T-helper 9 cell (primary cell): ENCODE measurements at places on chromosomes 16 and 17.

DNA sequence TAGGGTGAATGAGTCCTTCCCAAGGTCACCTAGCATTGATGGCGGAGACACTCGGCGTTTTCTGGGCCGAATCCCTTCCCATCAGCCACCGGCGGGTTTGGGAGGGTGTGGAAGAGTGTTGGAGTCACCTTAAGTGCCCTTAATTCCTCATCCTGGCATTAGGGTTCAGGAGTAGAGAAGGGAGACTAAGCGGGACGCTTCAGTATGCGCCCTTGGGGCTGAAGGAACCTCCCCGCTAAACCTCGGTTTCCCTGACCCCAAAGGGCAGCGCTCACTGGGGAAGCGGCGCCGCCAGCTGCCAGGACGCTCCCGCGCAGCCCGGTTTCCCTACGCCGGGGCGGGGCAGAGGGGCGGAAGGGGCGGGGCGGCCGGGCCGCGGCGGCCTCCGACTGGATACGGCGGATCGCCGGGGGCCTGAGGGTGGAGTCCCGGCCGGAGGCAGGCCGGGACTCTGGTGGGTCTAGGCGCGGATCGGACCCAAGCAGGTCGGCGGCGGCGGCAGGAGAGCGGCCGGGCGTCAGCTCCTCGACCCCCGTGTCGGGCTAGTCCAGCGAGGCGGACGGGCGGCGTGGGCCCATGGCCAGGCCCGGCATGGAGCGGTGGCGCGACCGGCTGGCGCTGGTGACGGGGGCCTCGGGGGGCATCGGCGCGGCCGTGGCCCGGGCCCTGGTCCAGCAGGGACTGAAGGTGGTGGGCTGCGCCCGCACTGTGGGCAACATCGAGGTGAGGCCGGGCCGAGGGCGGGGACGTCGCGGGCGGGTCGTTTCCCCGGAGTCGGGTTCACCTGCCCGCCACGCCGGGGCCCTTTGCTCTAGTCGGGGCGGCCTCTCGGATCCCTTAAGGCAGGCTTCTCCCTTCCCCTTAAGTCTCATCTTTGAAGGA, at the start of gene DHRS11:
TSS of gene DHRS11 (plus strand) at position 446 of the 882 bp plus-strand sequence. CDS start at position 577, 131 bp downstream.
- peak; percentile 73 for DNase-seq

GRCh38 chr17:59400858-59401257, 69.4 kb downstream of the YPEL2 start:
- no peak for DNase-seq

GRCh38 chr17:72875361-72875760, 217.1 kb downstream of the SLC39A11 start:
- no peak for DNase-seq

DNA sequence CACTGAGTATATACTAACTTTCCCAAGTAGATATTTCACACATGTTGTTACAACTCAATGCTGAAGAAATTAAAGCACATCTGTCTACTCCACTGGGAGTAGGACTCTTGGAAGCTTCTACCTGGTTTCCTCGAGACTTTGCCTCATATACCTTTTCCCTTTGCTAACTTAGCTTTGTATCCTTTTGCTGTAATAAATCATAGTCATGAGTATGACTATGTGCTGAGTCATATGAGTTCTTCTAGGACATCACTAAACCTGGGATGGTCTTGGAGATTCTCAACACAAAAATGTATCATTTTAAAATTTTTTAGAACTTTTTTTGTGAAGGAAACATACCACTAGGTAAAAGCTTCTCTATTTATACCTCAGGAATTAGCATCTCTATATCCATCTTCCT, 39.8 kb downstream of the ABCA5 start:
- DNase-seq = no peak

GRCh38 chr17:83098241-83099085, 19.1 kb downstream of the METRNL start:
- DNase-seq = no peak

DNA sequence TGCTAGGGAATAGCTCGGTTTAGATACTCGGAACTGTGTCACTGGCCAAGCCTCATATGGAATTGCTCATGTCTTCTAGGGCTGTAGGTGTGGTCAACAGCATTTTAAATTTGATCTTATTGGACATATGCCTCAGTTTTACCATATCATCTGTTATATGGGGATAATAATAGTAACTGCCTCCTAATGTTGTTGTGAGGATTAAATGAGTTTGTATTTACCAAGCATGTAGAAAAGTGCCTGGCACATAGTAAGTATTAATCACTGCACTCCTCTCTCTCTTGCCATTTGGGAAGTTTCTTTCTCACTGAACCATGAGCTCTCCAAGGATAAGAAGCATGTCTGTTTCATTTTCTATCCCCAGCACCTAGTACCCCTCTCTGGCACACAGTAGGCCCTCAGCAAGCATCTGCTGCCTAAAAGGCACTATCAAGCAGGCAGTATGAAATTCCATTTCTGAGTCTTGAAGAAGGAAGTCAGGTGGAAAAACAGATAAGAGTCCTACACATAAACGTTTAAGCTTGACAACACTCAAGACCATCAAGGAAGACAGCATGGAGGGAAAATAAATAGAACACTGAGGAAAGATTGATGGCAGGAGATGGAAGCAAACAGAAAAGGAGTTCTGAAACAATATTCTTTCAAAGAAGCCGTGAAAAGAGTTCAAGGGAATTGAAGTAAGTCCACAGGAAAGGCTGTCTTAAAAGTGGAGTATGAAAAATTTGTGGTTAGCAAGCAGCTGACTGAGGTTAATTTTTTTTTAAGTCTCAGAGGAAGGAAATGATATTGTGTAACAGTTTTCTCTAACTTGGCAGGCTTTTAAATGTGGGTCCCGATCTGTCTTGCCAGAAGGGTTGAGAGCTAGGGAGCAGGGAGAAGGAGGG, 2.2 kb upstream of the ATP6V0A1 start:
- no peak for DNase-seq

GRCh38 chr16:57265850-57266530, 18.5 kb downstream of the PLLP start:
- no peak for DNase-seq

DNA sequence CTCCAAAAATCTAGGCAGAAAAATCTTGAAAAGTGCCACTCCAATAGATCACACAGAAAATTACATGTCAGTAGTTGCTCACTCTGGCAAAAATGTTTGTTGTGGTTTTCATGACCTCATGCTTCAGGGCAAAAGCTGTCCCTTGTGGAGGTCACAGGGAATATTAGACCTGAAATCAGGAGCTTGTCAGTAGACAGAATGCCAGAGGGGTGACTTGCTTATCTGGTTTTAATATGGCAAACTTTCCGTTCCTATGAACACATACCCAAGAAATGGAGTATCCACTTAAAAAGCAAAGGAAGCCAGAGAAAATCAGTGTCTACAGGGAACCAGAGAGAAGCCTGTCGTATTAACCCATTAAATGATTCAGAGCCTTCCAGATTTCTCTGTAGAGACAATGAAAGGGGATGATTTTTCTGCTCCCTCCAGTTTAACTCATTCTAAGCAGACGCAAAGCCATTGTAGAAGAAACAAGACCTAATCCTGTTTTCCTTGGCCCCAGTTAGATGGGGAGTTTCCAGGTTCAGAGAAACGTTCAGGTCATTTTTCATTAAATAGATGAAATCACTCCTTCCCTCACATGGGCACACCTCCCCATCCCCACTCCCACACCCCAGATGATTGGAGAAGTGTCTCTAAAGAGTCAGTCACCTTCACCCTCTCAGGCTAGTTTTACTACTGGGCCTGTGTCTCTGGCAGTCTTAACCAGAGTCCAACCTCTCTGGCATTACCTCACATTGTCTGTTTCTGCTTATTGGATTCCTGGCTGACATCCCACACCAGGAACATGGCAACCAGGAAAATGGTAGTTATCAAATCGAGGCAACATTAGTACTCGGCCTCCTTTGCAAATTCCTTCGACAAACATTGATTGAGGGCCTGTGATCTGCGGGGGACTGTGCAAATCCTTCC, 6.0 kb downstream of the SOX9 start:
- DNase-seq = no peak

DNA sequence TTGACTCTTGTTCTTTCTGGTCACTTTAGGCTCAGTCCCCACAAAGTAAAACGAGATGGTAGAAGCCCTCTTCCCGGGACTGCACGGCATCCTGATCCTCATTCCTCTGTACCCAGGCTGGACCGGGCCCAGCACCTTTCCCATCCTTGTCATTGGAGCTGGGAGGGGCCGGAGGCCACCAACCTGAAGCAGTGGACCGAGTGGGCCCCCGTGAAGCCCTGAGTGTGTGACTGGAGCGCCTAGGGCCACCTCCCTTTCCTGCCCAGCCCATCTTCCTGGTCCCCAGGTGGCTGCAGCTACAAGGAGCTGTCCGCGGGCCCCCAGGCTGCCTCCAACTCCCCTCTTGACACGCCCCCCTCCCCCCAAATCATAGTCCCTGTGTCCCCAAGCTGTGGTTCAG, 17.1 kb upstream of the CD300A start:
- no peak for DNase-seq
